SHP77 treated with DMSO at 0.1 percent for 48 hours (cell line): ENCODE measurements at places on chromosomes 6 and 20.

- DNase-seq: no peak
Observed at GRCh38 chr6:71410164-71410566, 121.6 kb downstream of the OGFRL1 start.

DNA sequence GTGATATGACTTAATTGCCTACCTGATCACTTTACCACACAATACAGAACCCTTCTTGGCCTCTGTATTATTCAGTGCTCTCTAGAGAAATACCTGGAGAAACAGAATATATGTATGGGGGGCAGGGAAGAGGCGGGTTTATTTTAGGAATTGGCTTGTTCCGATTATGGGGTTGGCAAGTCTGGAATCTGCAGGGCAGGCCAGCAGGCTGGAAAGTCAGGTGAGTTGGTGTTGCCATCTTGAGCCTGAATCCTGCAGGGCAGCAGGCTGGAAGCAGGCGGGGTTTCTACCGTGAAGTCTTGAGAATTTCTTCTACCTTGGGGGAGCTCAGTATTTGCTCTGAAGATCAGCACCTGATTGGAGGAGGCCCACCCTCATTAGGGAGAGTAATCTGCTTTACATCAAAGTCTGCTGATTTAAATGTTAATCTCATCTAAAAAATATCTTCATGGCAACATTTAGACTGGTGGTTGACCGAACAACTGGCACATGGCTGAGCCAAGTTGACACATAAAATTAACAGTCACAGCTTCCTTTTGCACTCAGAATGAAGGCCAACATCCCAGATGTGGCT is 193.9 kb downstream of the ZDHHC14 start:
- DNase-seq: no peak

GRCh38 chr6:22068561-22069305 is 228.1 kb downstream of the PRL start:
- DNase-seq: no peak

DNA sequence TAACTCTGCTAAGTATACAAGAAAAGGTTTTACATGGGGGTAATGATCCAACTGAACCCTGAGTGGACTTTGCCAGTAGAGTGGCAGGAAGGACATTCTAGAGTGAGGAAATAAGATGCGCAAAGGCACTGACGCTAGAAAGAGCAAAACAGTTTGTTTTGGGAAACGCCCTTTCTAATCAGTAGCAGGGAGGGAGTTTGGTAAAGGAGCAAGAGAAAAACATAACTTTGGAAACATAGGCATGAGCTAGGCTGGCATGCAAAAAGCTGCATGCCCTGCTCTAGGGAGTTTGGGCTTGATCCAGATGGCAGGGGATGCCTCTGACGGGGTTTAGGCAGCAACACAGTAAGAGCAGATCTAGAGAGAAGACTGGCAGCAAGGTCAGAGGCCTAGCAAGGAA is 135.2 kb downstream of the DST start:
- DNase-seq: no peak

DNA sequence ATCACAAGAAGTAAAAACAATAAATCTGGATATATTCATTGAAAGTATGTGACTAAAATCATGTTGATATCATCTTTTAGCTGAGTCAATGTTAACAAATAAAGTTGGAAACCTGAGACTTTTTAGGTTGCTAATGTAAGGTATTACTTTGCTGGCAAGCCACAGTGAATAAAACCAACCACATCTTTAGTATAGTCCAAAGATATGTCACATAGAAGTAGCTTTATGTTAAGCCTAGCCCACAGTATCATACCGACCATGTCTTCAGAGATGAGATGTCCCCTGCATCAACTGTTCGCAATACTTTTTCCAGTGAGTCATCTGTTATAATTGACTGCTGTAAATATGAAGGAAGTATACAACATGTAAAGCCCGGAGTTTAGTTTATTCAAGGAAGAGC is 107.6 kb upstream of the MCHR2 start:
- no peak for DNase-seq

DNA sequence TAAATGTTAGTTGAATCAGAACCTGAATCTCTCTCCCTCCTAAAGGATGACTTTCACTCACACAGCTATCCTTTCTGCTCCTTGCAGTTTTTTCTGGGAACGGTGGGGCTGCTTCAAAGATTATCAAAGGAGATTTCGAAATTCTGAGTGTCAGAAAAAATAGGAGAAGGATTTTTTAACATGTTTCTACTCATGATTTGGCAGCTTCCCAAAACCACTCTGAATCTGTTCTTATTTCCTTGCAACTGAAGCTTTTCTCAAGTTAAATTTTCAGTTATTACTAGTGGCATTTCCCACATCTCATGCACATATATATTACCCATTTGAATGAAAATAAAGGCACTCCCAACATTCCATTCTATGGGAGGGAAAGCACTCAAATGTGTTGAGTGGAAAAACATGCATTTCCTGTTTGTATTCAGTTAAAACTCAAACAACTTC is 123.6 kb downstream of the LCA5 start:
- no peak for DNase-seq

GRCh38 chr6:10756085-10756484 is 8.5 kb downstream of the TMEM14B start:
- DNase-seq: no peak

DNA sequence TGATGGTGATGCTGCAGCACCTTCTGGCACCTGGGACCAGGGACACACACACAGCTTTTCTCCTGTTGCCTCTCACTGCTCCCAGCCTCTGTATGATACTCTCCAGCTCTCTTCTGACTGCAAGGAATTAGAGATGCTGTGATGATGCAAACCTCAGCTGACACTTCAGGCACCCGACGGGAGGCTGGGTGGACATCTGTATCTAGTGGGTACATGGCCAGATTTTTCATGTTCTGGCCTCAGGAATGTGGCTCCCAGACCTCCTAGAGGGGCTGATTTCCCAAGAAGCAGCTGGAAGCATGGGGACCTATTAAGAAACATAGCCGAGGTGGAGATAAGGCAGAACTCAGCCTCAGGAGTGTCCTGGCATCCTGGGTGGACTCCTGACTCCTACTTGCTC is 6.8 kb upstream of the EPB41L1 start:
- DNase-seq: no peak

- DNase-seq: no peak
Observed at GRCh38 chr6:116035616-116036015, 25.1 kb downstream of the FRK start.

DNA sequence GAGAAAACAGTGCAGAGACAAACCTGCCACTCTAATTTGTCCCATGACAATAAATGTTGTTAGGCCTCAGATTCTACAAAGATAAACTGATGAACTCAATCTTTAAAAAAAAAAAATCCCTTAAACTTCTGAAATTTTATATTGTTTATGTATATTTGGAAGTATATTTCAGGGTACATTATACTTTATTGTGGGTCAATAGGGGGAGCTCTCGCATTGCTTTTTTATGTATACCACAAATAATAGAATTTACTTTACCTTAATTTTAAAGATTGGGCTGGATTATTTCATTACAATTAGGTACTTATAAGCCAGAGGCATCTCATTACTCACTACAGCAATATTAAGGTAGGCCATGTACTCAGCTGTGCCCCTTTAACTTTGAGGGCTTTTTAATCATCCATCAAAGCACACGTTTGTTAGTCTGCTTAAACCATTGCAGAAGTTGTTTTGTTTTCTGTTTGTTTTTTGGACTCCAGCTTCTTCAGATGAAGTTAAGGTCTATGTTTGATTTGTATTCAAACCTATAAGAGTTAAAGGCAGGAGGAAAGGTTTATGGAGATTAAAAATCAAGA is 56.3 kb upstream of the EYA4 start:
- no peak for DNase-seq

DNA sequence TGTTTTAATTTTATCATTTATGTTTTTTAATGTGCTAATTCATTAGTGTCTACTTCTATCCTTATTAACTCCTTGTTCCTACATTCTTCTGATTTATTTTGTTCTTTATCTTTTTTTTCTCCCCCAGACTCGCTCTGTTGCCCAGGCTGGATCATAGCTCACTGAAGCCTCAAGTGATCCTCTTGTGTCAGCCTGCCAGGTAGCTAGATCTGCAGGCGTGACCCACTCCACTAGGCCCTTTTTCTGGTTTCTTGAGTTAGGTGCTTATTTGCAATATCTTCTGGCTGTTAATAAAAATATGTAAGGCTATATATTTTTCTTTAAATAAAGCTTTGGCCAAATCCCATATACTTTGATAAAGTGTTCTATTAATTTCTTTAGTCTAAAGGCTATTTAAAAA is 2.8 kb downstream of the TAF11 start:
- no peak for DNase-seq

- no peak for DNase-seq
Observed at GRCh38 chr6:5782783-5783547, 223.8 kb downstream of the NRN1 start.

DNA sequence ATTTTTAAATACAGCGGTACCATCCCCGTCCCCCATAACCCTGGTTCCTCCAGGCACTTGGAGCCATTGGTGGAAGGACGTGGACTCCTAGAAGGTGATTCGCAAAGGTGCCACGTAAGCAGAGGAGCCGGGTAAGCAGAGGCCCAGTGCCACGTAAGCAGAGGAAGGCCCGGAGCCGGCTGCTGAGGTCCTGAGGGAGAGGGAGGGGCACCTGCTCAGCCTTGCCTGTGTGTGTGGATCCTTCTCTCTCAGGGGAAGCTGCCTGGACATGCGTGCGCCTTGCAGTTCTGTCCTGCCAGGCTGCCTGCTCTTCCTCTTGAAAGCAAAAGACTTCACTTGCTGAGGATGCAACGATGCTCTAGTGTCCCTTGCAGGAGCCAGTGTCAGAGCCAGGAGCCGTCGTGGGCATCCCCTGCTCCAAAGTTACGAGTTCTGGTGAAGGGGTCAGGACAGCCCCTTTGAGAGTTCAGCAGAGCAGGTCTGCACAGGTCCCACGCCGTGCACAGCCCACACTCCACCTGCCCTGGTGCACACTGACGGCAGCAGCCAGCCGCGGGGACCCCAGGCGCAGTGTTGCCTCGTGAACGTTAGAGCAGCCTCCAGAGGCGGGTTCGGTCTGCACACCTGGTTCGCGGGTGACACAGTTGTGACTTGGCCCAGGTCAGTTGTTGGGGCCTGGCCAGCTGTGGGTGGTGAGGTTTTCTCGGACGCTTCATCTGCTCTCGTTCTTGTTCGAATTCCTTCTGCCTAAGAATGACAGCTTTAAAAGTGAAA is 1.9 kb upstream of the NKAIN4 start:
- no peak for DNase-seq

- DNase-seq: no peak
Observed at GRCh38 chr6:119511024-119511423, 161.5 kb upstream of the MAN1A1 start.

DNA sequence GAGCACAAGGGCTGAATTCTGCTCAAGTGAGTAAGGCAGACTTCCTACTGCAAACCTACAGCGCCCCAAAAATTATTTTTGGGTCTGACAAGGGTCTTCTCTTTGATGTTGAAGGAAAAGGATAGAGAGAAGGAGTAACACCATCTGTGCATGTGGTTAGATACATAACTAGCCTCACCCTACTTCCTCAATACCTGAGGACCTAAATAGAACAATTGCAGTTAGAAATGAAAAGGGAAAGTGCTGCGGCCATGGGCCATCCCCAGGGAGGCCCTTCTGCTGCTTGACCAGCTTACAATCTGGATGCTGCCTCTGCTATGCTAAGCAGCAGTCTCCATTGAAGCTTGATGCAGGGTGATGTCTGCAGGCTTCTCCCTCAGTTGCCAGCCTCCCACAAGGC is 63.2 kb upstream of the ARMH2 start:
- no peak for DNase-seq

DNA sequence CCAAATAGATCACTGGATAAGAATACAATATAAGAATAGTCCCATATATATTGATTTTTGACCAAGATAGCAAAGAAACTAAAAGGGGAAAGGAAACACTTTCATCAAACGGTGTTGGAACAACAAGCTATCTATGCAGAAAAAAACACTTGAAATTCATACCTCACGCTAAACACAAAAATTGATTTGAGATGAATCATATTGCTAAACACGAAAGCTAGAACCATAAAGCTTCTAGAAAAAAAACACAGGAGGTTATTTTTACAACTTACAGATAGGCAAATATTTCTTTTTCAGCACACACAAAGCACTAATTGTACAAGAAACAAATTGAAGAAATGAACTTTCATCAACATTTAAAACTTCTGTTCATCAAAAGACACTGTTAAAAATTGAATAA is 36.7 kb upstream of the TMEM14A start:
- no peak for DNase-seq

DNA sequence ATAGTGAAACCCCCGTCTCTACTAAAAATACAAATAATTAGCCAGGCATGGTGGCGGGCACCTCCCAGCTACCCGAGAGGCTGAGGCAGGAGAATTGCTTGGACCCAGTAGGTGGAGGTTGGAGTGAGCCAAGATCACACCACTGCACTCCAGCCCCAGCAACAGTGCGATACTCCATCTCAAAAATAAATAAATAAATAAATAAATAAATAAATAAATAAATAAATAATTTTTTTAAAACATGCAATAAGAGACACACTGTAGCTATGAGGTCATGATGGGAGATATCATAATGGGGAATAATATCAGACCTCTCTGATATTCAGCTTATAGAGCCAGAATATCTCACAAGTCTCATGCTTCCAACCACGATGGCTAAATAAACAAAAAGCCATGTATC is 82.3 kb downstream of the CD24 start:
- DNase-seq: no peak

GRCh38 chr6:165178056-165178455 is 131.3 kb downstream of the C6orf118 start:
- DNase-seq: no peak

DNA sequence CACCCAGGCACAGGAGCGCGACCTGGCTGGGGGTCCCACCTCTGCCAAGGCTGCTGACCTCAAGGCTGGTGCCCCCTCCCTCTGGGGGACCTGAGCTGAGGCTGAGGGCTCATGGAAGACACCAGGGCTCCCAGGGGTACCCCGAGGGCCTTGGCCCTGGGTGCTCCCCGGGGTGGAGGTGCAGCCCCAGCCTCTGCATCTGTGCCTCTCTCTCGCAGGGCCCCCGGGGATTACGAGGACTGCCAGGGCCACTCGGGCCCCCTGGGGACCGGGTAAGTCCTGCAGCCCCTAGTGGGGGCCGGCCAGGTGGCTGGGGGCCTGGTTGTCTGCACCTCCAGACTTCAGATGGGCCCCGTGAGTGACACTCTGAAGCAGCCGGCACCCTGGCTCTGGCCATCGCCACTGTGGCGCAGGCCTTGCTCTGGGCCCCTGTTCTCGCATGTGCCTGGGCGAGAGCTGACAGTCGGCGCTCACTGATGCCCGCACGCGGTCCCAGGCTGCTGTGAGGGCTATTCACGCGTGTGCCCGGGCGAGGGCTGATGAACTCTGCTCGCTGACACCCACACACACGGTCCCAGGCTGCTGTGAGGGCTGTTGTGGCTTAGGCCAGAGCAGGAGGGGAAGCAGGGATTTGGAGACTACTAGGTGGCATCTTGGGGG is 9.3 kb downstream of the COL9A3 start:
- DNase-seq: no peak

DNA sequence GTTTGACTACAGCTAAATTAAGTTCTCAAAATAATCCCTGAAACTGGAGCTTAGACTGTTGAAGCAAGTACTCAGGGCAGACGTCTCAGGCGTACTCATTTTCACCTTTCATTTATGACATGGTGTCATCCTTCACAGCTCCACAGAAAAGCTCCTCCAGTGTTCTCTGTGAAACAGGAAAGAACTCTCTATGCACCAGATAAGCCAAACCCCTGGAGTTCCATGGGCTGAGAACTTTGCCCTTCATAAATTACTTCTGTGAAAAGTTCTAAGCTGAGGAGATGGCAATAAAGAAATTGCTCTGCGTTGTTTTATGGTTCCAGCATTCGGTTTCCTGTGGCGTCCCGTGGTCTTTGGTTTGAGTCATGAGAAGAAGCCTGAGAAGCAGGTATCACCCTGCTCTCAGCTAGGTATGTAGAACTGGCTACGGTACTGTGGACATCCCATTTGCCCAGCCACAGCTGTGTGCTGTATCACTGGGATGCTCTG is 20.2 kb upstream of the RREB1 start:
- DNase-seq: no peak

GRCh38 chr20:25083773-25084625 is 2.1 kb upstream of the VSX1 start:
- no peak for DNase-seq
